Stimulated activated CD4-positive, alpha-beta T cell treated with anti-CD3 and anti-CD28 coated beads, Interleukin-12 subunit alpha, Interleukin-12 subunit beta, amount 100 ng/mL, for 4 hours (primary cell): ENCODE measurements at places on chromosomes 4 and X.

GRCh38 chr4:39543034-39543433 lies 15.8 kb upstream of the UGDH start:
- DNase-seq, result no peak

- DNase-seq, result no peak
These were observed 29.2 kb upstream of the CCNI start for GRCh38 chr4:77104791-77105540.

DNA sequence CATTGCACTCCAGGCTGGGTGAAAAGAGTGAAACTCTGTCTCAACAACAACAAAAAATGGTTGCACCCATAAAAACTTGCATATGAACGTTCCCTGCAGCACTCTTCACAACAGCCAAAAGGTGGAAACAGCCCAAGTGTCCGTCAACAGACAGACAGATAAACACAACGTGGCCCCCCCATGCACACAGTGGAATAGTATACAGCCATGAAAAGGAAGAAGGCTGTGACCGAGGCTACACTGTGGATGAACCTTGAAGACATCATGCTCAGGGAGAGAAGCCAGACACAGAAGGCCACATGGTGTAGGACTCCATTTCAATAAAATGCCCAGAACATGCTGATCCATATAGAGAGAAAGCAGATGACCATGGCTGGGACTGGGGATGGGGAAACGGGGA lies 33.5 kb upstream of the ASMTL start:
- no peak for DNase-seq

DNA sequence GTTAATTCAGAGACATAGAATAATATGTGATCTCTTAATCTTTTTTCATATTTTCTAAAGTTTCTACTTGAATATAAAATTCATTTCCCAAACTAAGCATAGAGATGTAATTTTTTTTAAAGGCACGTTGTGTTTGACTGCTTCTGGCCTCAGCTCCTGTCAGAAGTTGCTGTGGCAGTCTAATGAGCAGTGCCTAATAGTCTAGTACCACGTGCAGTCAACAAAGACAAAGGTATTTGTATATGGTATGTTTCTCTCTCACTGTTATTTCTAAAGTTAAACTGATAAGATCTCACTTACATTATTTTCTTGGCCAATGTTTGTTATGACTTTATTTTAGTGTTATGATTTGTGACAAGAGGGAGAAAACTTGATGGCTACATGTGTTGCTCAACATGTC lies 48.6 kb upstream of the MCUB start:
- no peak for DNase-seq

DNA sequence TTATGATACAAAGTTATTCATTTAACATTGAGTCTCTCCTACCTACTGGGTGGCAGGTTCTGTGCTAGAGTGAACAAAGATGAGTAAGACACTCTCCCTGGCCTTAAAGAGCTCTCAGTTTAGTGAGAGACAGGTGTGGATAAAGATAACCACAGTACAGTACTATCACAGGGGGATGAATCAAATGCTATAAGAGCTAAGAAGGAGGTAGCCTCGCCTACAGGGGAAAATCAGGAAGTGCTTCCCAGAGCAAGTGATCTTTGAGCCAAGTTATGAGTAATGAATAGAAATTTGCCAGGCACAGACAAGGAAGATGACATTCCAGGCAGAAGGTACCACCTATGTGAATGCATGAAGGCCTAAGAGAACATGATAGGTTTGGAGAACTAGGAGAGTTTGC lies 3.4 kb upstream of the IGBP1 start:
- no peak for DNase-seq

- no peak for DNase-seq
These were observed 66.5 kb upstream of the MAGEB18 start for GRCh38 chrX:26071618-26072017.

DNA sequence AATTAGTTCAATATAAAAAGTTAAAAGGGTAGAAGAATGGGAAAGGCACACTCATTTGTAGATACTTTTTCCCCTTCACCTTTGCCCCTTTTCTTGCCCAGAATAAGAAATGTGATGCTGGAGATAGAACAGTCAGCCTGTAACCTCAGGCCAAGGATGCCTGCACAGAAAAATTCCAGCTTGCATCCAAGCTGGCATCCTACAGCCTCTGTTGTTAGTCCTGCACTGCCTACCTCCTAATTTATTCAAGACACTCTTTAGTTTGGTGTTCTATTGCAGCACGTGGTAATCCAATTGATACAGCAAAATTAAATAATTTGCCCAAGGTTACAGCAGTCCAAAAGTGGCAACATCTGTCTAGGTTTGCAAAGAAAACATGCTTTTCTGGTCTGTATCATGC lies 9.7 kb upstream of the USO1 start:
- no peak for DNase-seq

- no peak for DNase-seq
These were observed 114.1 kb downstream of the TLL1 start for GRCh38 chr4:165986956-165987698.

GRCh38 chr4:157076578-157076947 lies 613 bp downstream of the GLRB start:
- DNase-seq, result no peak

DNA sequence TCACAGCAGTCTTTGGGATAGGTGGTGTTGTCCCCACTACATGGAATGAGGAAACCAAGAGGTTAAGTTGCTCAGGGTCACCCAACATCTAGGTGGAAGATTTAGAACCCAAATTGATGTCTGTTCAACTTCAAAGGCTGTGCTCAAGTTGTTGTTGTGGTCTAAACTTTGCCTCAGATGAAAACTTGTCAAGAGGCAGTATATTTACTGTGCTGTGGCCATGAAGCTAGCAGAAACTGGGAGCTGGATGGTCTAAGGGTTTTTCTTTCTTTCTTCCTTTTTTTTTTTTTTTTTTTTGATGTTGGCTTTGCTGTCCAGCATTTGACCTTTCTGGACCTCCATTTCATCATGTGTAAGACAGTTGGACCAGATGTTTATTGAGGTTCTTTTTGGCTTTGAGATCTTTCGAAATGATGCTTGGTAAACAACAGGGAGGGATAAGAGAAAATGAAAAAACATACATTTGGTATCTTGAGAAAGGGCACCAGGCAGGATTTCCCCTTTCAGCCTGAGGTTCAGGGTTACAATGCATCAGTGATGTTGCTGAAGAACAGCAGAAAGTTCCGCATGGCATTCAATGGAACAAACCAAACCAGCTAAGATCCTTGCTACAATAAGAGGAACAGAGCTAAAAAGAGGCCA lies 166.2 kb upstream of the RPS6KA3 start:
- DNase-seq, result no peak

DNA sequence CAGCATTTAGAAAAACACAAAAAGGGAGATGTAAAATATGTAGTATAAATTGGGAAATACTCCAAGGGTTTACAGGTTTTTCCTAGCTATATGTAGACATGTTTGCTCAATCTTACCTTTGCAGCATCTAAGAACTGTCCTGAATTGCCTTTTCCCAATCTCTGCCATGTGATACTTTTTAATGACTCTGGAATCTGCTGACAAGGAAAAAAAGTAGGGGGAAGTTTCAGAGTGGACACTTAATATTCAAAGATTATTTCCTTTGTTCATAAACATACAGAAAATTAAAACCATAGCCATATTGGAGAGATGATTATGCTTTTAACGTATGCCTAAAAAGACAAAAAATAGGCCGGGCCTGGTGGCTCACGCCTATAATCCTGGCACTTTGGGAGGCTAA lies 41.4 kb downstream of the ABCB7 start:
- no peak for DNase-seq
